ENCODE measurements at places on chromosomes 7 and 10. TPM values are rescaled to one million over a fixed set of nuclear protein-coding genes. Genes with fewer than 3 reads are reported as not detected.

DNA sequence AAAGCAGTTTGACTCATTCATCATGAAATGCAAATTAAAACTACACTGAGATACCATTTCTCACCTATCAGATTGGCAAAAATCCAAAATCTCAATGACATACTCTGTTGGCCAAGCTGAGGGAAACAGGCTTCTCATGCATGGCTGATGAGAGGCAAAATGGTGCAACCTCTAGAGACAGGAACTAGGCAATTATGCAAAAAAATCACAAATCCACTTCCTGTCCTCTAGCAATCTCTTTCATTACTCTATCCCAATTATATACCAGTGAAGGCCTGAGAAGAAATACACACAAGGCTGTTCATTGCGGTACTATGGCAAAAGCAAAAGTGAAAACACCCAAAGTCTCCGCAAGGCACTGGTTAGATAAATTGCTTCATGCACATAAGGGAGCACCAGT lies 25.9 kb upstream of the PTPRN2 start:
- peak; percentile 21 for DNase-seq

- DNase-seq: no peak
These were observed 8.2 kb downstream of the TMEM270 start for GRCh38 chr7:73869011-73869798.

GRCh38 chr10:43785252-43785651 lies 136.6 kb upstream of the ZNF32 start:
- no peak for DNase-seq

DNA sequence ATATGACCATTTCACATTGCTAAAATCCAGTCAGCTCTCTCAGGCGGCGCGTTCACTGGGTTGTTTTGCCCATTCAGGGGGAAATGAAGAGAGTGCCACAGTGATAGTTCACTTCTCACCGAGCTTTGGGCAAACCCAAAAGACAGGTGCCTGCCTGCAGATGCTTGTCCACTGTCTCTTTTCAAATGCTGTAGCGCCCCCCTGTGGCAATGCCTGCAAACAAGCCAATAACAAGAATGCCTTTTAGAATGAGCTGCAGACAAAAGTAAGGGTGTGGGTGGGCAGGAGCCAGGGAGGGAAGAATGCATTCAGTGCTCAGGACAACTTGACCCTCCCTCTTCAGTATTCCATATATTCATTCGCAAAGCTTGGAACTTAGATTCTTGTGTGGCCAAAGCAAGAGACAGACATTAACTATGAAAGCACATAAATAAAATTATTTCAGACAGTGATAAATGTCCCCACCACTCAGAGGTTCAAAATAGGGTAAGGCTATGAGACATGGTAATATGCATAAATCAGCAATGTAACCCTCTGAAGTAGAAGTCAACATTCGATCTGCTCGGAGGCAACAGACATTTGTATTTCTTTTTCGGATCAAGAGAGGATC lies 86.9 kb downstream of the JAZF1 start:
- peak; percentile 71 for DNase-seq

- no peak for DNase-seq
These were observed 54.6 kb upstream of the OPN4 start for GRCh38 chr10:86599729-86600128.

DNA sequence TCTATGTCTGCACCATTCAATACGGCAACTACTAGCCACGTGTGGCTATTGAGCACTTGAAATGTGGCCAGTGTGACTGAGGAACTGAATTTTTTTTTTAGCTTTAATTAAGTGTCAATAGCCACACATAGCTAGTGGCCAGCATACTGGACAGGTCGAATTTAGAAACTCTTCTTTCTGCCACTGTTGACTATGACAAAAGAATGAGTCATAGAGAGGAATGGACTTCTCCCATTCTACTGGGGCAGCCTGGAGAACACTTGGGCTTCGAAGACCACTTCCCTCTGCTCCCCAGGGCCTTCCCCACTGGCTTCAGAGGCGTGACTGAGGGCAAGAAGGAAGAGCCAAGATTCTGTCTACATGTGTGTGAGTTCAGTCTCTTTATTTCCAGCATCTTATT lies 137.5 kb downstream of the SNX10 start:
- no peak for DNase-seq

- no peak for DNase-seq
These were observed 63.6 kb upstream of the IFRD1 start for GRCh38 chr7:112386619-112387018.

- DNase-seq: peak; percentile 88
These were observed 13.9 kb downstream of the DNAJC1 start for GRCh38 chr10:21989453-21990154.

- no peak for DNase-seq
These were observed 108.2 kb downstream of the PTPN20 start for GRCh38 chr10:47019155-47020145.

GRCh38 chr10:32379318-32379949 lies 32.5 kb upstream of the EPC1 start:
- DNase-seq: peak; percentile 14

DNA sequence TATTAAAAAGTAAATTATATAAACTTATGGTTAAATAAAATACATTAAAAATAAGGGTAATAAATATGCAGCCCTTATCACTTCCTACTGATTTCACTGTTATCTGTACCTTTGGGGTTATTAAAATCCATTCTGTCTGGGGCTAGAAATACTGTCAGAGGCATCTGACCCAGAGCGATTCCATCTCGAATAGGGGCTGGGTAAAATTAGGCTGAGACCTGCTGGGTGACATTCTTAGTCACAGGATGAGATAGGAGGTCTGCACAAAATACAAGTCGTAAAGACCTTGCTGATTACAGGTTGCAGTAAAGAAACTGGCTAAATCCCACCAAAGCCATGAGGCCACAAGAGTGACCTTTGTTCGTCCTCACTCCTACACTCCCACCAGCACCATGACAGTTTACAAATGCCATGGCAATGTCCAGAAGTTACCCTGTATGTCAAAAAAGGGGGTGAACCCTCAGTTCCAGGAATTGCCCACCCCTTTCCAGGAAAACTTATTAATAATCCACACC lies 77.6 kb downstream of the COBL start:
- DNase-seq: no peak

GRCh38 chr10:78504181-78504580 lies 470.5 kb downstream of the RPS24 start:
- DNase-seq: no peak

GRCh38 chr7:142870147-142870559 lies 15.3 kb downstream of the EPHB6 start:
- DNase-seq: no peak

DNA sequence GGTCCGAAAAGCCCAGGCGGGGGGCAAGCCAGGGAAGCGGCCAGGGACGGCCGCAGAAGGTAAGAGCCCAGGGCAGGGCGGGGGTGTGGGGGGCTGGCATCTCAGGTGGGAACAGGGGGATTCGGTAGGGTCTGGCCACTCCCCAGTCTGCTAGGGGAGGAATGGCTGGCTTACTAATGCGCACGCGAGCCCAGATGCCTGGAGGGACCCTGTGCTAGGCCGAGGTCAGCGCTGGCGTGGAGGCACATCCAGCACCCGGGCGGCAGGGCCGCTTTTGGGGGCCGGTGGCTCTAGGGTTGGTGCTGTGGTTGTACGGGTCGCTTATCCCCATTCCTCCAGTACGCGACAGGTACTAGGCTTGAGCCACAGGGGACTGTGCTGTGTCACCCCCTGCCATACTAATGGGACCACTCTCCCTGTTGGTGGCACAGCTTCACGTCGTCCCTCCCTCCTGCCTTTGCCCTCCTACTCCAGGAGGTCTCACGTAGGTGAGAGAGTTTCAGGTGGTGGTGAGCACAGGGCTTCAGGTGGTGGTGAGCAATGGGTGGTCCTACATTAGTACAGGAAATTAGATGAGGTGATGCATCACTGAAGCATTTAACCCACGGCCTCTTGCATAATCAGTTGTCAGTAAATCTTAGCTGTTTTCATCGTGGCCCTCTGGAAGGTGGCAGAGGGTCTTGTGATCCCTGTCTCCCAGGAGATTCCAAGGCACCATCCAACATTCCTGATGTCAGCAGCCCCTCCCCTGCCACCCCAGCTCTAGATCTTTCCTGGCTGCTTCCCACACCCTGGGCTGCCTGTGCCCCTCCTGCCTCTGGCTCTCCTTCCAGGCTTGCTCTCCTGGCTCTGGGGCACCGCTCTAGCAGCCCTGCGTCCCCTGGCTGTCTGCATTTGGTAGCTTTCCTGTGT lies 971 bp downstream of the AEBP1 start:
- peak; percentile 36 for DNase-seq

GRCh38 chr10:67045404-67045803 lies 119.6 kb downstream of the LRRTM3 start:
- no peak for DNase-seq

GRCh38 chr7:139776486-139777132 lies 1.2 kb downstream of the HIPK2 start:
- peak; percentile 46 for DNase-seq

DNA sequence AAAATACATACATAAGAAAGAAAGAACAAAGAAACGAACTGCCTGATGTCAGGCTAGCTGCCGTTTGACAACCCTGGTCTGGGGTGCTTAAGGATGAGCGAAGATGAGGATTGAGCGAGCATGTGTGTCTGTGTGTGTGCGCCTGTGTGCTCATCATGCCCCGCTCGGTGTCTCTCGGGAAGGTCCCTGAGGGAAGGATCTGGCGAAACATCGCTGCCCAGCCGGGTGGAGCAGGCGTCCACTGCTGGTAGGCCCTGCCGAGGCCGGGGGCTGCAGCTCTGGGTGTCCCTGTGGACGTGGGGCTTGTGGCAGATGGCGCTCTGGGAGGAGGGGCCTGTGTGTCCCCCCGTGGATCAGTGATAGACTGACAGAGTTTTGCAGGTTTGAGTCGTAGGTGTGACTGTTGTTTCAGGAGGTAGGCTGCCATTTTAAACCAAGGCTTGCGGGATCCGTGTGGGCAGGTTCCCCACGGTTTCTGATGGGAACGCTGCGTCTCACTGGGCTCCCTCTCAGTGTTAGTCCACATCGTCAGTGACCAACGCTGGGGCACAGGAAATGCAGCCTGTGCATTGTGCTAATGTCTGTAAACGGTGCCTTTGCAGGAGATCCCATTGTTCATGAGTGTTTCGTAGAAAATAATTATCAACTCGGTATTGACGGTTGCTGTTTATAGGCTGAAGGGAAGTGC lies 5.9 kb upstream of the SUN1 start:
- DNase-seq: no peak

GRCh38 chr10:114698271-114699061 lies 40.4 kb upstream of the ABLIM1 start:
- no peak for DNase-seq

DNA sequence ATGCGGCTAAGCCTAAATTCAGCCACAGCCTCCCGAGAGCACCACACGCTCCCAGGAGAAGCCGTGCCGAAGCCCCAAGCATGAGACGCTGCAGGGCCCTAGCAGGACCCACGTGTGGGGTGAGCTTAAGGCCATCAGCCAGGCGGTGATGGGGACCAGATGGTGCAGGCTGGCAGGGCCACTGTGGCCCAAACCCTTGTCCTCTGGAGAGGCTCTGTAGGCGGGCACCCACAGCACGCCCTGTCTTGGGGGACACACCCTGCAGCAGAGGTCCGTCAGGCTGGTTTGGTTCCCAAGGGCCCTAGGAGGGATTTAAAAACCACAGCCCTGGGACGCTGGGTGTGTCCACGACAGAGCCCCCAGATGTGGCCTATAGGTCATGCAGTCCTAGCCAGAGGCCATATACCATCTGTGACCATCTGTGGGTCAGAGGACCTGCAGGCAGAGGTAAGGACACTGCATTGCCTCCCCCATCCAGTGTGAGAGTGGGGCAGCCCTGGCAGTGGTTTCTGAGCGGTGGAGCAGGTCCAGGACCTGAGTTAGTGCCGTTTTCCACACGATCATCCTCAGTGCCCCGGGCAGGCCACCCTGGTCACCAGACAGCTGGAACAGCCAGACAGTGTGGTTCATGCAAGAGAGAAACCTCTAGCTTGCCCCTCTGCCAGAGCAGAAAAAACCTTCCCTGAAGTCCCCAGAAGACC lies 39.6 kb upstream of the INPP5A start:
- no peak for DNase-seq

DNA sequence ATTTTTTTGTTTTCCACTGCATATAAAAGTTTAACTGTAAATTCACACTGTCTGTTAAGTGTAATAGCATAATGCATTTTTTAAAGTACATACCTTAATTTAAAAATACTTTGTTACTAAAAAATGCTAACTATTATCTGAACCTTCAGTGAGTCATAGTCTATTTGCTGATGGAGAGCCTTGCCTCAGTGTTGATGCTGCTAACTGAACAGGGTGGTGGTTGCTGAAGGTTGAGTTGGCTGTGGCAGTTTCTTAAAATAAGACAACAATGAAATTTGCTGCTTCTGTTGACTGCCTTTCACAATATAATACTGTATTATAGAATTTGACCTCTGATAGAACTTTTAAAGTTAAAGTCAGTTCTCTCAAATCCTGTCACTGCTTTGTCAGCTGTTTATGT lies 72.3 kb upstream of the GATAD1 start:
- no peak for DNase-seq

FAM131B gene
- not detected for total RNA-seq

WEE2 gene
- total RNA-seq: not detected

FOXK1 gene
- total RNA-seq: 33.0 TPM

TMEM270 gene
- not detected for total RNA-seq

LIPJ gene
- total RNA-seq: 0.83 TPM

LIPK gene
- total RNA-seq: not detected

KCNMA1 gene
- 4.7 TPM for total RNA-seq

LRRC18 gene
- not detected for total RNA-seq

TMEM168 gene
- 43.5 TPM for total RNA-seq

All from thyroid gland (tissue), 4 donors.